Eye (tissue), 1 donor: ENCODE measurements at places on chromosomes 13 and 19.

- no peak for DNase-seq
These were observed 301.0 kb downstream of the NDFIP2 start for GRCh38 chr13:79781829-79782540.

GRCh38 chr13:25281193-25281934, 5.9 kb downstream of the MTMR6 start:
- DNase-seq: no peak

- DNase-seq: no peak
These were observed 463 bp upstream of the TSC22D1 start for GRCh38 chr13:44576351-44577235.

DNA sequence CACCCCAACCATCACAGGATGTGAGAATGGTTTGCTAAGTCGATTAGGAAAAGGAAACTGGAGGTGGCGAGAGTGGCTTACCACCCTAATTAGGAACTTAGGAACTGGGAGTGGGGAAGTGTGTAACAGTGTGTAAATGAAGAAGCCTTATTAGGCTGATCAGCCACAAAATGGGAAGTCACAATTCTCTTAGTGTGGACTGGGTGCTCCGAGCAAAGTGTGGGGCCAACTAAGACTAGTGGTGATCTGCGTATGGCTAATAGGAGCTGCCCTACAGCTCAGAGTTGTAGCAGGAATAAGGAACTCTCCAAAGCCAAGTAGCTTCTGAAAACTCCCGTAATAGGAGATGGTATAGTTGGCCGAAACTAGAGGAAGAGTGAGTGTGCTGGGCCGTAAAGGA, 7.6 kb downstream of the SIGLEC11 start:
- DNase-seq: no peak

- no peak for DNase-seq
These were observed 5.8 kb downstream of the ZNF221 start for GRCh38 chr19:43956827-43957226.
